ENCODE measurements at places on chromosomes 12 and 14.

DNA sequence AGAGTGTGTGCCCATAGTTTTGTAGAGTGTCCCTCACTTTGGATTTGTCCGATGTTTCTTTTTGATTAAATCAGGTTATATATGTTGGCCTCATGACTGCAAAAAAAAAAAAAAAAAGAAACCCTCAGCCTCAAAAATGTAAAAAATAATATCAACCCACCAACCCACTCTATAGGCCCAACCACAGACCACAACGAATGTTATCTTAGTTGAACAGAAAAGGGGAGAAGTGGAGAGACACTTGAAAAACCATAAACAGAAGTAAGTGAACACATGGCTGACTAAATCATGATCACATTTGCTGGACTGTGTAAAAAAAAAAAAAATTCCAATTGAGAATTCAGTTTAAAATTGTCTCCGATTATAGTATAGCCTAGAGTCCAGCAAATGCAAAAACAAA, 45.5 kb upstream of the ST8SIA1 start:
- DNase-seq: no peak

DNA sequence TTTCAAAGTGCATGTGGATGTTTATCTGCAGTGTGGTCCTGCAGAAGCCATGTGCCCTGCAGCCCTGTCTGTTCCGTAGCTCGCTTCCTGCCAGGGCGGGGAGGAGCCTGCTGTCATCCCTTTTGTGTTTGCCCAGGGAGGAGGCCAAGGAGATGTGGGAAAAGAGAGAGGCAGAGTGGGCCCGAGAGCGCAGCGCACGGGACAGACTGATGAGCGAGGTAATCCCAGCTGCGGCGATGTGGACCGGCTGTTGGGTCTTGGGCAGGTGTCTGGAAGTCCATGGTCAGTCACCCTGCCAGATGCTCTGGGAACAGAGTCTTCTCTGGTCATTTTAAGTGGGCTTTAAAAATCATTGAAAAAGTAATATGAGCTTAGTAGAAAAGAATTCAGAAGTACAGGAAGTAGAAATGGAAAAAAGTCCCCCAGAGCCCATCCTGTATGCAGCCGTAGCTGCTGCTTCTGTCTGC, 12.8 kb downstream of the TCHP start:
- no peak for DNase-seq

- no peak for DNase-seq
These were observed 2.0 kb downstream of the PRKAB1 start for GRCh38 chr12:119669744-119670472.

- no peak for DNase-seq
These were observed 255.9 kb downstream of the MSRB3 start for GRCh38 chr12:65534238-65534841.

- no peak for DNase-seq
These were observed 3.6 kb upstream of the BRMS1L start for GRCh38 chr14:35822501-35822900.

DNA sequence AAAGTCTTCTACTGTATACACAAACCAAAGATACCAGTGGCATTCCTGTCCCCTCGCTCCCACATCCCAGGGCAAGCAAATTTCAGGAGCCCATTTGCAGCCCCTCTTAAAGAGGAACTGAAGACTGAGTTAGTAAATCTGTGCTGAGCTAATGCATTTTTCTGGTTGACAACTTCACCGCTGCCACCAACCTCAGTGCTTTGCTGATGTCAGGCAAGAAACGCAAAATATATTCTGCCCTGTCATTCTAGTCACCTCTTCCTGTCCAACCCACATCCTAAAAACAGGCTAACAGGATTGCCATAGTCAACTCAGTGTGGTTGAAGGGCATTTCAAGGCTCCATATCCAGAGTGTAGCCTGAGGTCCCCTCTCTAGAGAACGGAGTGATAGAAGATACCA, 59.4 kb upstream of the FICD start:
- DNase-seq: no peak

DNA sequence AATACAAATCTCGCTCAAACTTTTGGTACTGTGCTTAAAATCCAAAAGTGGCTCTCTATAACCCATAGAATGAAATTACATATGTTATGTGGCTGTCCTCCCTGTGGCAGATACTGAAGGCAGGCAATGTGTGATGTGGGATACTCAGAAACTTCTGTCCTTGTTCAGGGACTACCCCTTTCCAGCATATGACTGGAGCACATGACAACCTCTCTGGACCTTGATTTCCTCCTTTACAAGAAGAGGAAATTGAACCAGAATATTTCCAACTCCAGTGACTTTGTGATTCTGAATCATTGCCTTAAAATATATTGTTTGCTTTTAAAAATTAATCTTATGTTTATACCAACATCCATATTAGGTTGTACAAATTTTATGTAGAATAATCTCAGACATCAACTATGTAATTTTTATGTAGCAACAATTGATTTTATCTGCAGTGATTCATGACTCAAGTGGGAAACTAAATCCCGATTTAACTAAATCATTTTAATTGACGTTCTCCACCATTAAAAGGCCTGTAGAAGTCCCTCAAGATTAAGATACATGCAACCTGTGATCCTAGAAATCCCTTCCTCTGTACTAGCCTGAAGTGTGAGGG, 162.4 kb downstream of the AKAP6 start:
- no peak for DNase-seq

- DNase-seq: peak; percentile 58
These were observed 499.3 kb upstream of the TMEM132C start for GRCh38 chr12:127767656-127768055.

DNA sequence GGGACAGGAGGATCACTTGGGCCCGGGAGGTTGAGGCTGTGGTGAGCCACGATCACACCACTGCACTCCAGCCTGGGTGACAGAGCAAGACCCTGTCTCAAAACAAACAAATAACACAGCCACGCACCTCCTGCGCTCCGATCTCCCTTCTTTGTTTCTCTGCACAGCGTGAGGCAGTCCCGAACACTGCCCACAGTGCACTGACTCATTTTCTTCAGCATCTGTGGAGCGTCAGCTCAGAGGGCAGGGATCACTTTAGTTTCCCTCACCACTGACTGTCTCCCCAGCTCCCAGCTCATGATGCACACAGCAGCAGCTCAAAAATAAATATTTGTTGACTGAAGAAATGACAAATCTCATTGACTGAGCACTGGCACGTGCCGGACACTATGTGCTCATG, 883 bp upstream of the MYL2 start:
- DNase-seq: peak; percentile 10

DNA sequence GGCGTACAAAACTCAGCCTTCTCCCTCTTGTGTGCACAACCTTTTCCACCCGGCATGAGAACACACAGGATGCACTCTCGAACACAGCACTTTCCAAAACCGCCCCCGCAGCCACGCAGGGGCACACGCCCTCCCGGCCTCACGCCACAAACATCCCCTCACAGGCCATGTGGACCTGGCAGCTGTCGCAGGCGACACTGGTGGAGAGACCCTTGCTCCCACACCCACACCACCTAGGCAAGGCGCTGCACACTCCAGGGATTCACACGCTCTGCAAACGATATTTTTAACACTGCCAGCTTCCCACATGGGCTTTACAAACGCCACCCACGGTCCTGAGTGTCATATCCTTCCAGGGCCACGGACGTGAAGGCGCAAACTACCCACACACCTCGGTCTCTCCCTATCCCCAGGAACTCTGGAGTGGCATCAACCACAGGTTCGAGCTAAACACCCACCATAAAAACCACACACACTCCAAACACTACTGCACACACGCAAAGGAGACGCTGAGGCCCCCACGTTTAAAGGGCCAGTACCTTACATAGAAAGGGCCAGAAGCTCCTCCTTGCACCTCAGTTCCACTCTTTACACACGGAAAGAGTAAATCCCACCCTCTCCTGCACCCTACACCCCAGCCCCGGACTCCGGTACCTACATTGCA, 12.4 kb upstream of the ITGB7 start:
- peak; percentile 50 for DNase-seq

DNA sequence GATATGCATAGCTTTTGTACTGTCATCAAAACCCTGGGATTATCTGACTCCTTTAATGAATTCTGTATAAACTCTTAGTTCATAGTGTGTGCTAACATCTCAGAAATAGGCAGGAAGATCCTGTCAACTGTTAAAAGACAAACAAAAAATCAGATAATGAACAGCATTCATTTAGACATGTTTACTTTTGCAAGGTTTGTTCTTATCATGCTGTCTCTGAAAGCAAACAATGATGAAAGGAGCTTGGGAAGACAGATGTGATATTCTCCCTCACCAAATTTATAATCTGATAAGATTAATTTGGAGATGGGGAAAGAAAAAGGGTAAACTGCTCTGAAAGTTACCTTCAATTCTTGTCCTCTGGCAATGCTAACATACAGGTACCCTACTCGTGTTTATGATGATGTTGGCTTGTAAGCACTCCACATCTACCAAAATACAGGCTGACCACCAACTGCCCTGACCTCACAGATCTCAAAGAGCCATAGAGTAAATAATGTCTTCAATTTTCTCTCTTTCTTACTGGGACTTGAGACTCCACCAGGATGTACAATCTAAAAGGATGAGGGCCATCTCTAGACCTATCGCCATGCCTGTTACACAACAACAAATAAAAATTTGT, 233.8 kb downstream of the SSPN start:
- peak; percentile 26 for DNase-seq

DNA sequence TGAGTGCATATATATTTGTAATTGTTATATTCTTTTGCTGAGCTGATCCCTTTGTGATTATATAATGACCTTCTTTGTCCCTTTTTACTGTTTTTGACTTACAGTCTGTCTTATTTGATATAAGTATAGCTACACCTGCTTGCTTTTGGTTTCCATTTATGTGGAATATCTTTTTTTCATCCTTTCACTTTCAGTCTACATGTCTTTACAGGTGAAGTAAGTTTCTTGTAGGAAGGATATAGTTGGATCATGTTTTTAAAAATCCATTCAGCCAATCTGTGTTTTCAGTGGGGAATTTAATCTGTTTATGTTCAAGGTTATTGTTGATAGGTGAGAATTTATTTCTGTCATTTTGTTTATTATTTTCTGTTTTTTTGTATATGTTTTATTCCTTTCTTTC, 12.1 kb downstream of the GZMH start:
- no peak for DNase-seq

GRCh38 chr14:102772781-102773570, 4.3 kb upstream of the TRAF3 start:
- DNase-seq: peak; percentile 8

DNA sequence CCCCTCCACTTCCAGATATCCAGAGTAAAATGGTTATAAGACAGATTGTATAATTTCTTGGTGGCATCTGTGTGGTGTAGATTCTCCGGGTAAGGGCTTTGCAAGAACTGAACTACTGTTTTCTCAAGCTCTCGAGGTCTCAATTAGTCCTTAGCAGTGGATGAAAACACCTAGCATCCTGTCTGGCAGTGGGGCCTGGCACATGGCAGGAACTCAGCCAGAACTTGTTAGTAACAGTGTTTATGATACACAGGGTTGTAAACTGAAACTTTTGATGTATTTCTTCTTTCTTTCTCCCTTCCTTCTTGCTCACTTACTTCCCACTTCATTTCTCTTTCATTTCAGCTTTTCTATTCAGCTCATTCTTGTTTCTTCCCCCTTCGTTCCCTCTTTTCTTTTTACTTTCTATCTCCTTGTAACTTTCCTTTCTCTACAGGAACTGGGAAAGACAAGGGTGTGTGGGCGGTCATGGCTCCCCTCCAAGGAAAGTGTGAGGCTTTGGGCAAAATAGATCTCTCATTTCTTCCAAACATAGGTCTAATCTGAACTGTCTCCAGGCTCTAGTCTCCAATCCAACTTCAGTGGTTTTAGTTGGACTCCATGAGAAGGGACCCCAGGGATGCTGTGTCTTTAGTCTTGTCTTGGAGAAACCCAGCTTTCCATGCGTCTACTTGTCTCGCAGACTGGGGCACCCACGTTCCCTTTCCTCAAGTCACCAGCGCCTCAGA, 159.7 kb downstream of the PAH start:
- no peak for DNase-seq

DNA sequence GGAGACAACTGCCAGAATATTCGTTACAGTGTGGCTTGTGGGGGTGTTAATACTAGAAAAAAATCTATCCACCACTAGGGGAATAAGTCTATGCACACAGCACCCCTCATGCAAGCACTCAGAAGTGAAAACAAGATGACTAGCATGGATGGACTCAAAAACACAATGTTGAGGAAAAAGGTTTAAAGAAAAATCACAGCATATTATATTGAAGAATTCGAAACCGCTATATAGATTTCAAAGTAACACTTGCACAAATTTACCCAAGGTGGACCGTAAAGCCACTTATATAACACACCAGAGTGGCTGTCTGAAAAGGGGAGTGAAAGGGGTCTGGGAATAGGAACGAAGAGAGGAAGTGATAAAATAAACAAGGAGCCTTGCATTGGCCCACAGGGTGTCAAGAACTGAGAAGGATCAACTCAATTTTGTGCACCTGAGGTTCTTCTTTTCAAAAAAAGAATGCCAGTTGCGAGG, 544 bp downstream of the ABCD4 start:
- peak; percentile 24 for DNase-seq

DNA sequence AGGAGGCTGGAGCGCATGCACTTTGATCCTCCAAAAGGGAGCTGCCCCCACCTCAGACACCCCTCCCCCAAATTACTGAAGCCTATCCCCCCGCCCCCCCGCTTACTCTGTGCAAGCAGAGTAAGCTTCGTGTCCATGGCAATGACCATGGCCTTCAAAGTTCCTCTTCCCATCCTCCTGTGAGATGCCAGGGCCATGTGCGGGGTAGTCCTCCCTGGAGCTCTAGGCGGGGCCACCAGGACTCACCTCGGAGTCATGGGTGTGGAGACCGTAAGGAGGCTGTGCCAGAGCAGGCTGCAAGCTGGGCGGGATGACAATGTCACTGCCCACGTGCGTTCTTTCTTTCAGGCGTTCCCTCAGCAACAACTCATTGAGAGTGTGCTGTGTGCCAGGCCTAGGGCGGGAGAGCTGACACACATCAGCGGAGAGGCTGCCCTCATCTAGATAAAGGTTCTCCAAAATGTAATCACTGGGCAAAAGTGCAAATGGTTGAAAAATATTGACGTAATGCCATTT, 66.8 kb downstream of the C14orf132 start:
- no peak for DNase-seq

GRCh38 chr14:50780393-50780792, 50.6 kb downstream of the NIN start:
- no peak for DNase-seq

DNA sequence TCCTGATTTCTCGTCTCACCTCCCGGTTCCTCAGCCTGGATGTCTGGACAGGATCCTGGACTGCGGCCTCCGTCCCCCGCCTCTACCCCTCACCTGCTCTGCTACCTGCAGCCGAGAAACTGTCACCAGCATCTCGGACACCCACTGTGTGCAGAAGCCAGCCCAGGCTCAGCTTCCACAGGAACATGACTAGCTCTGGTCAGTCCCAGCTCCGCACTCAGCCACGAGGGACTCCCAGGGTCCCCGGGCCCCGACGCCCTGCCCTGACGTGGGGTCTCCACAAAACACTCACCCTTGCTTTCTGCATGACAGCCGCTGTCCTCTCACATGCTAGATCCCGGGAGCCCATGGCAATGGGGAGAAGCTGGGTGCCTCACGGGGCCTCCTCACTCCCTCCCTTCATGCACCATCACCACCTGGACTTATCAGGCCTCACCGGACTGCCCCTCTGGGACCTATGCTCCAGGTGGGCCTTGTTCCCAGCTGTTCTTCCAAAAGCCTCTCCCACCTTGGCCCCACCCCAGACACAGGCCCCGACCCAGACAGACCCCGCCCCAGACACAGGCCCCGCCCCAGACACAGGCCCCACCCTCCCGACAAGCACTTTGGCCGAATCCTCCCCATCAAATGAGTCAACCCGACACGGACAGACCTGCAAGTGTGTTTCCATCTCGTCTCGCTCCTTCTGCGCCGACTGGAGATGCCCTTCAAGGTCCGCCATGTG, 26.9 kb upstream of the ANKLE2 start:
- no peak for DNase-seq

Measured in NCI-H1417 (cell line).